ENCODE measurements at places on chromosomes 13 and 19.

GRCh38 chr13:73981595-73981994 is 152.6 kb downstream of the KLF12 start:
- DNase-seq, result no peak

- DNase-seq, result no peak
These were observed 185.7 kb upstream of the KL start for GRCh38 chr13:32830336-32831031.

- no peak for DNase-seq
These were observed 178.8 kb upstream of the RFC3 start for GRCh38 chr13:33639158-33639557.

GRCh38 chr13:100546713-100547405 is 41.7 kb downstream of the GGACT start:
- DNase-seq, result no peak

DNA sequence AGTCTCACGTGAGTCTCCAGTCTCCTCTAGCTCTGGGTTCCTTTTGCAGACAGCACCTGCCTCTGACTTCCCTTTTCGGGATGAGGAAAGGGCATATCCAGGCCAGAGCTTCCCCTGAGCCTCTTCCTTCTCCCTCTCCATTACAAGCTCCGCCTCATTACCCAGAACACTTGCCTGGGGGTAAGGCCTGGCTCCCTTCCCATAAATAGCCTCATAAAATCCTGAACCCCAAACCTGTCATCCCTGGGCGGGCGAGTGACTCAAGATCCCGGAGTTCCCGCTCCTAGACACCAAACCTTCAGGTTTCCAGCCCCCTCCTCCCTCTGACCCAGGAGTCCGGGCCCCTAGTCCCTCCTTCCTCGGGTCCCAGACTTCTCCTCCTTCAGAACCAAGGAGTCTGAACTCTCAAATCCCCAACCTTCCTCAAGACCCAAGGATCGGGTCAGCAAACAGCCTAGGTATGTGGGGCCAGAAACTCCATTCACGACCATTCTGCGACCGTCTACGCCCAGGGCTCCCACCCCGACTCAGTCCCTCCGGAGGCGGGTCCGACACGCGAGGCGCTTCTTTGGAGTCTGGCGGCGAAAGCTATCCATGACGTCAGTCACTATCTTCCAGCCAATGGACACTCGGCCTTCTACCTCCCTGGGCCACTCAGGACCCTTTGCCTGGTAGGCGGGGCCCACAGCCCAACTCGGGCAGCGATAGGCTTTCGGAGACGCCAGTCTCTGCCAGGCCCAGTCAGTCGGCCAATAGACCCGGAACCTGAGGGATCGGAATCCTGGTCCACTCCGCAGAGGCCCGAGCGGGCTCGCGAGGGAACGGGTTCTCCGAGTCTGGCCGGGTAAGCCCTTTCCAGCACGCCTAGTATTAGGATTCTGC is 6.5 kb upstream of the CNFN start:
- peak; percentile 98 for DNase-seq

Data from NCI-H526 treated with DMSO at 0.1 percent for 48 hours (cell line).